Fibroblast of lung (primary cell): ENCODE measurements at places on chromosomes 3 and 15. TPM values are rescaled to one million over a fixed set of nuclear protein-coding genes. Genes with fewer than 3 reads are reported as not detected.

Gene SLC2A2
- not detected in 2 replicates for total RNA-seq

Gene NR2F2
- 9.2 and 15.7 TPM in 2 replicates for total RNA-seq

Gene A4GNT
- not detected in 2 replicates for total RNA-seq

Gene RASGRP1
- not detected in 2 replicates for total RNA-seq

Gene NTRK3
- 0.77 TPM in 1 of 2 replicates, not detected in the other for total RNA-seq

Gene RETNLB
- total RNA-seq: not detected in 2 replicates

Gene AGBL1
- total RNA-seq: not detected in 2 replicates

Gene PEX11A
- 11.7 and 15.9 TPM in 2 replicates for total RNA-seq

Gene ASB14
- not detected in 2 replicates for total RNA-seq

Gene AMOTL2
- 58.6 and 74.6 TPM in 2 replicates for total RNA-seq

Gene ADCY5
- total RNA-seq: 0.50 and 0.51 TPM in 2 replicates

Gene TMPRSS7
- total RNA-seq: not detected in 2 replicates

Gene ANKRD63
- not detected in 2 replicates for total RNA-seq

Gene IL17RE
- 0.26 and 0.99 TPM in 2 replicates for total RNA-seq

Gene LRRIQ4
- under 0.01 TPM in 1 of 2 replicates, not detected in the other for total RNA-seq

Gene SLC6A1
- not detected in 2 replicates for total RNA-seq

Gene PAQR5
- 9.8 and 16.2 TPM in 2 replicates for total RNA-seq

Gene SEMA7A
- total RNA-seq: 2.3 and 5.6 TPM in 2 replicates

Gene SI
- total RNA-seq: not detected in 2 replicates

Gene MB21D2
- 3.5 and 3.6 TPM in 2 replicates for total RNA-seq

Gene ALPK3
- 0.26 and 0.50 TPM in 2 replicates for total RNA-seq

Gene SAMD7
- total RNA-seq: not detected in 2 replicates
